Right atrium auricular region (tissue), 2 donors: ENCODE measurements at places on chromosomes 4 and X. TPM values are rescaled to one million over a fixed set of nuclear protein-coding genes. Genes with fewer than 3 reads are reported as not detected.

Gene VCX3B
- total RNA-seq = not detected

DNA sequence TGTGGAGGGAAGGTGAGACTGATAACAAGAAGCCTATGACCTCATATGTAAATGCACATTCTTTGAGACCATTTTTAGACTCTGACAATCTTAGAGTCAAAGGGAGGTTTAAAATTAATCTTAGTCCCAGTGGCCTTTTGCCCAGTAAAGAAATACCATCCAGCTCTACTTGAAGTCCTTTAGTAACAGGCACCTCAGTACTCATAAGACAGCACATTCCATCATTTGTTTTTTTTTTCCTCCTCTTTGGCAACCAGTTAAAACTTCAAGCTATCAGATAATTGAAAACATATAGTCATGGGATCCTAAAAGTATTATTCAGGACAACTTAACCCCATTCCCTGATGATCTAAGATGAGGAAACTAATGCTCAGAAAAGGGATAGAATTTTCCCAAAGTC is 4.6 kb downstream of the EDA2R start:
- no peak for DNase-seq

DNA sequence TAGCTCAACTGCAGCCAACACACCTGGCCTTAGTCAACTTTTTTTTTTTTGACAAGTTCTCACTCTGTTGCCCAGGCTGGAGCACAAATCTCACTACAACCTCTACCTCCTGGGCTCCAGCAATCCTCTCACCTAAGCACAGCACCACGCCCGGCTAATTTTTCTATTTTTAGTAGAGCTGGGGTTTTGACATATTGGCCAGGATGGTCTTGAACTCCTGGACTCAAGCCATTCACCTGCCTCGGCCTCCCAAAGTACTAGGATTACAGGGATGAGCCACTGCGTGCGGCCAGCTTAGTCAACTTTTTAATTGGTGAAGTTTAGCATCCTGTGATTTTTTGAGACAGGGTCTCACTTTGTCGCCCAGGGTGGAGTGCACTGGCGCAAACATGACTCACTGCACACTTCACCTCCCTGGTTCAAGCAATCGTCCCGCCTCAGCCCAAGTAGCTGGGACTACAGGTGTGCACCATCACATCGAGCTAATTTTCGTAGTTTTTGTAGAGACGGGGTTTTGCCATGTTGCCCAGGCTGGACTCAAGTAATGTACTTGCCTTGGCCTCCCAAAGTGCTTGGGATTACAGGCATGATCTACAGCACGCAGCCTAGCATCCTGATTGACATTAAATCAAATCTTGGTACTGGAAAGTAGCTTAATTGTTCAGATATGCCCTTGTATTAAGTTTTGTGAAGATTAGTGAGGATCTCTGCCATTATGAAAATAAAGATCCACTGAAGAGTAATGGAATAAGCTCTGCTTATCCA is 8.3 kb downstream of the HNRNPDL start:
- DNase-seq = no peak

DNA sequence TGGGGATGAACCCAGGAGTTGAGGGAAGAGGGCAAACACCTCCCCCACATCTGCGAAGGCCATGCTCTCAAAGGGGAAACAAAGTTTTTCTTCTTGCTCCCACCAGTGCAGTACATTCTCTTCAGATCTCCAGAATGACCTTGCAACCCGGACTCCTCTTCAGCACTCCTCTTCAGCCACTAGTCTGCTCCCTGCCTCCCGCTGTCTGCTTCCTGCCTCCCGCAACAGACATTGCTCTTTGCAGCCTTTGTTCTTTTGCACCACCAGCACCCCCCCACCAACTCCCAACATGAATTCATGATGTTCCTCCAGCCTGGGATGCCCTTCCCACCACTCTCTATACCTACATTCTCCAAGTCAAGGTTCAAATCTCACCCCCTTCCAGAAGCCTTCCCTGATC is 32.1 kb downstream of the UTP14A start:
- no peak for DNase-seq

- no peak for DNase-seq
Observed at GRCh38 chr4:60404027-60404426, 796.1 kb upstream of the ADGRL3 start.

DNA sequence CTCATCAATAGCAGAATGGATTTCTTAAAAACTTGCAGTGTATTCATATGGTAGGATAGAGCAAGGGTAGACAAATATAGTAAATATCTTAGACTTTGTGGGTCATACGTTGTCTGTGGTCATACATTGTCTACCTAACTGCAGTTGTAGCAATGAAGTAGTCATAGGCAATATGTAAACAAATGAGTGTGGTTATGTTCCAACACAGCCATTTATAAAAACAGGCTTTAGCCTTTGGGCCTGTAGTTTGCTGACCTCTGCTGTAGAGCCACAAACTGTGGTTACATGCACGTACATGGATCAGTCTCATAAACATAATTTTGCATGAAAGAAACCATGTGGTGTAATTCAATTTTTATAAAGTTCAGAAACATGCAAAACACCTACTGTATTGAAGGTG is 98.9 kb downstream of the LARP1B start:
- no peak for DNase-seq
